AG04450 (cell line): ENCODE measurements at places on chromosomes 3 and 15.

GRCh38 chr15:76327191-76328105 is 9.1 kb upstream of the ISL2 start:
- DNase-seq: no peak

- no peak for DNase-seq
Observed at GRCh38 chr15:73952913-73953750, 26.9 kb downstream of the LOXL1 start.

GRCh38 chr3:194828926-194829325 is 143.2 kb downstream of the FAM43A start:
- DNase-seq: no peak

DNA sequence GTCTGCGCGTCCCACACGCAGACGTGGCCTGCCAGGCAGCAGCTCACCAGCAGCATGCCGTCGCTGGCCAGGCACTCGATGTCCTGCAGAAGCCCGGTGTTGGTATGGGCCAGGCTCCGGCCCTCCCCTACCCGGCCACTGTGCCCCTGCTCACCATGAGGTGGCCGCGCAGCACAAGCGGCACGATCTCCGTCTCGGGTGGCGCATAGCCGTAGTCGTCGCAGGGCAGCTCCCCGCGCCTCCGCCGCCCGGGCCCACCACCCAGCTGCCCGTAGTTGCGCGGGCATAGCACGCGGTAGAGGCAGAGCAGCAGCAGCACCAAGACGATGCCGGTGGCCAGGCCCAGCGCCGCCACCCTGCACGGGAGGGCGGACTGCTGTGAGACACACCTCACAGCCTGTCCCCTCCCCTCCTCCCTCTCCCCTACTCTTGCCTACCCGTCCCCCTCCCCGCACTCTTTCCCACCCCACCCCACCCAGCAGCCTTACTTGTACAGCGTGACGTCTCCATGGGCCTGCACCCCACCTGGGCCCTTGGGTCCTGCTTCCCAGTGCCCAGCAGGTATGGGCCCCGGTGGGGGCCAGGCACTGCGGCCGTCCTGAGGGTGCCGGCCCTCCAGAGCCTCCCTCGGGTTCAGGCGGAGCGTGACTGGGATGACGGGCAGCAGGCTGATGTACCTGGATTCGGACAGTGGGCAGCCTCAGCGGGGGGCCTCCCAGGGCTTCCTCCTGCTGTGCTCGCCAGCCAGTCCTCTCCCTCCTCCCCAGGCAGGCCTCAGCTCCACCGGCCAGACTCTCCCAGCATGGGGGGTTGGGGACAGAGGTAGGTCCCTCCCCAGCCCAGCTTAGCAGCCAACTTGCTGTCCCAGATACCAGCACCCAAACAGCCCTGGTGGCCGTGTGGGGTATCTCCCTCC is 37.6 kb downstream of the PTPN23 start:
- DNase-seq: no peak

DNA sequence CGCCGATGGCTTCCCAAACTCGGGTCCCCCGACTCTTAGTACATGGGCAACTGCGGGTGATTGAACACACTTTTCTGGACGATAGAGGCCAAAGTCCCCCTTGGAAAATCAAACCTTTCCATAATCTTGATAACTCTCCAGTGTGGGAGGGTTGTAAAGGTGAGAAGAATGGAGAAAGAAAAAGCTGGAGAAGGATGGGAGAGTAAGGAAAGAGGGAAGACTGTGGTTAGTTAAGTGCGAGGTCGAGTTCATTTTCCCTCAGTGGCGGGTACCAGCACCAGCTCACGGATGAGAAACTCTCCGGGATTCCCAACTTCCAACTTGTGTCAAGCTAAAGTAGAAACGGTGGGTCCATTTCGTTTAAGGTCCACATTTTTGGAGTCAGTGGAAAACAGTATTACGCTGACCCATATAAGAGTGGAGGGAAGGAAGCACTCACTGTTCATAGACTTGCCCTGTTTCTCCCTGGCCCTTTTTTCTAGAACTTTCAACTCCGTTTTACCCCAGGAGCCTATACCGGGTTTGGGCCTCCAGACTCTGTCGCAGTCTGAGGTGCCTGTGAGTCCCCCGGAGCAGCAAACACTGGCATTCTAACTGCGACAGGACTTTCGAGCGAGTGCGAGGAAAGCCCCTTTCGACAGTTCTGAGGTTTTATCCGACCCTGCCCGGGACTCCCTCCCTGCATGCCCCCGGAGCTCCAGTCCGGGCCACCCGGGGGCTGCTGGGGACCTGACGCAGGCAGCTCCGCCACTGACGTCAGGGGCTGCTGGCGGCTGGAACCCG is 14.8 kb downstream of the ZIC1 start:
- DNase-seq: no peak

GRCh38 chr3:120909602-120909878 is 1.5 kb downstream of the STXBP5L start:
- DNase-seq: no peak

- no peak for DNase-seq
Observed at GRCh38 chr3:133706033-133706432, 40.2 kb upstream of the TF start.

DNA sequence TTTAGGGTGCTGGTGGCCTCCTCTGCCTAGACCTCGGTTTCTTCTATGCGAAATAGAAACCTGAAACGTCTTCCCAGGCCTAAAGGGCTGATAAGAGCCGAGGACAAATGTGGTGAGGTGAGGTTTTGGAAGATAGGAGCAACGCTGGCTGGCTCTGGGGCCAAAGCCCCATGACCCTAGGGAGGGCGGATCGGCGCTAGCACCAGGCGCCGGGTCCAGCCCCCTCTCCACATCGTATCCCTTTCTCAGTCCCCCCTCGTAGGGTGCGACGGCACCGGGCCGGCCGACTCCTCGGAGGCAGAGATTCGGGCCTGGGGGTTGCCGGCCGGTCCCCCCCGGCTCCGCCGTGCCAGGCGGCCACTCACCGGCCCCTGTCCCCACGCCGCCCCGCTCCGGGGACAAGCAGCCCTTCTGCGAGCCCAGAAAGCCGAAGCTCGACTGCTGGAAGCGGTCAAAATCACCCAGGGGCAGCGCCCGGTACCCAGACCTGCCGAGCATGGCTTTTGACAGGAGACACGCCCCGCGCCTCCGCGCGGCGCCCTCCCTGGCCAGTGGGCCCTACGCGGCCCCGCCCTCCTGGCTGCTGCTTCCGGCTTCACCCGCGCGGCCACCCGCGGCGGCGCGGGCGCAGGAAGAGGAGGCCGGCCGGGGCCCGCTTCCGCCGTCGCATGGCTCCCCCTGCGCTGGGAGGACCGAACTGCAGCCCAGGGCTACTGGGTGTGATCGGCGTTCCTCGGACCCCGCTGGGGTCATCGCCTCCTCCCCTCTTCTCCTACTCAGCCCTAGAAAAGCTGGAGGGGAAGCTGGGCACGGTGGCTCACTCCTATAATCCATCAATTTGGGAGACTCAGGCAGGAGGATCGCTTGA is at the start of gene STOML1:
STOML1 (minus strand) TSS at position 570 of the 868 bp plus-strand sequence; CDS start at position 498, 72 bp downstream.
- peak; percentile 72 for DNase-seq

DNA sequence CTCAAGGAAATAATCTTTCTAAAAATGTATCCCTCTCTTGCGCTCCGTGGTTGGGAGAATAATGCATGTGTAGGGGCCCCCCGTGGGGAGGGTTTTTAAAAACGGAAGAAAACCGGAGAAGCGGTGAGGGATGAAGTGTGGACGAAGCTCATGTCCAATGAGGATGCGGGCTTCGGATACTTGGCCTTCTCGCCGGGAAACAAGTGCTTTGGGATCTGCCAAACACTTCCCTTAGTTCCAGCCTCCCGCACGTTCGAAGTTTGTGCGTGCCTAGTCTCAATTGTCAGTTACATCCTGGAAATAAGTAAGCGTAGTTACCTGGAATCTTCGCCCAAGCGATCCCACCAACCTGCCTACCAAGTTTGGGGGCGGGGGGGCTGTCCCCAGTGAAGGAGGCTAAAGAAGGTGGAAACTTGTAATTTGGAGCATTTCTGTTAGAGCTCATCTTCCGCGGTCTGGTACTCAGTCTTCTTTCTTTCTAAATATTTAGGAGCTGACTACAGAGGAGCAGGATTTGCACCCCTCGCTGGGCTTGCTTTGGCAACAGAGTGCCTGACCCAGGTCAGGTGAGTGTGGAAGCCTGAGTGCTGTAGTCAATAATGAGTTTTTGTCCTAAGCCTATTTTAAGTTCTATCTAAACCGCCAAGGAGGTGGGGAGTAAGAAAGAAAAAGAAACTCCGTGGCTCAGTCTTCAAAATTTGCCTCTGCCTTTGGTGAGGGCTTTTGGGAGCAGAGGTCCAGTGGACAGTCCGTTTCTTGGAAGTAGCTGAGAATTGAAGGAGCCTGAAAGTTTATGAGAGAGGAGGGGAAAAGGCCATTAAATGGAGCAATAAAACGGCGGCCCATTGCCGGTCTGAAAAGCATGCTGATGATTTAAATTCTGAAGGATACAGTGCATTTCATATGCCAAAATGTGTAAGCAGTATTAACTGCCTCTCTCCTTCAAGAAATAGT is 1.1 kb downstream of the ITPR1 start:
- DNase-seq: no peak

GRCh38 chr15:69782139-69782658 is 315.5 kb downstream of the TLE3 start:
- DNase-seq: no peak

- DNase-seq: no peak
Observed at GRCh38 chr3:174859756-174860155, 622 bp downstream of the NAALADL2 start.

GRCh38 chr3:172713316-172713715 is 2.4 kb upstream of the NCEH1 start:
- DNase-seq: no peak

DNA sequence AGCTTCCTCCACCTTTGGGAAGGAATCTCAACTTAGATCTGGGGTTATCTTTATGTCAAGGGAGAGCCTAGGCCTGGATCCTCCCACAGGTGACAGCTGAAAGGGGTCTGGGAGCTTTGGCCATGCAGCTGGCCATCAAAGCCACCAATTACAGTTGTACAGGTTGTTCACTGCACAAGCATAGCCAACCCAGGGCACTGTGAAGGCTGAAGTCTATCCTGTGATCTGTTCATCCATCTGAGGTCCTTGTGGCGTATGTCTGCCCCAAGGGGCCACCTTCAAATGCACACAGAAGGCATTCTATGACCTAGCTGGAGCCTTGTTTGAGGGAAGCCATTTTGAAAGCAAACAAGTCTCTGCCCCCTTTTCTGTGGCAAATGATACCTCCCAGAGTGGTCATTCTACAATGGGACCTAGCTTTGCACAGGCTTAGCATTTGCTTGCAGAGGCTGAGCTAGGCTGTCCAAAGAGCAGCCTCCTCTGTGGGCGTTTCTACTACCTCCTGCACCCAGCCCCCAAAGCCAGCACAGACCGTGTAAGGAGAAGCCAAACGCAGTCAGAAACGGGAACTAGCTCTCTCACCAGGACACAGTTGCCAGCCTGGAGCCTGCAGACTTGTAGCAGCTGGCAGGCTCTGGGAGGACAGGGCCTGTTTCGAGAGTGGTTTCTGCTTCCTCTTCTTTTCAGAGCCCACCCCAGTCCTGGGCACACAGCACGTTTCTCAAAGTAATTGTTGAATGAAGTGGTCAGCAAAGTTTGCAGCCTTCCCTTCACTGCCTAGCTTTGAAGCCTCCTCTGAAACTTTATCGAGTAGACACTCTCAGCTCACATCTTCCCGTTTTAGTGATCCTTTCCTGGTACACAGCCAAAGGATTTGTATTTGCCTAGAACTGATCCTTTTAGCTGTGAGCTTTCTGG is 157.3 kb upstream of the SMAD3 start:
- no peak for DNase-seq

GRCh38 chr3:62095756-62096155 is 277.6 kb downstream of the FEZF2 start:
- DNase-seq: no peak

DNA sequence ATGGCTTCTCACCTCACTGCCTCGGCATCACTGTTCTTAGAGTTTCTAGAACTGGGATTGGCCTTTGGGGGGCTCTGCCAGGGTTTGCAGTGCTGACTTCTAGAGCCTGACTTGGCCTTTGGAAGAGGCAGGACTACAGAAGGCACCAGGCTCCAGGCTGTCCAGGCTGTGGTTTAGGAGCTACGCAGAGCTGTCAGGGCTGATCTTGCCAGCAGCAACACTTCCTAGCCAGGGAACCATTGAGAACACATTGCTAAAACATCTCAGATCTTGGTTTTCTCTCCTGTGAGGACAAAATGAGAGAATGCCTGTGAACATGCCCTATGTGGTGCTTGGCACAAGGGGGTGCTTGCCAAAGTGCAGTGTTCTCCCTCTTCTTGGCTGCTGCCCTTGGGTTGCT is 34.6 kb upstream of the APEH start:
- no peak for DNase-seq

DNA sequence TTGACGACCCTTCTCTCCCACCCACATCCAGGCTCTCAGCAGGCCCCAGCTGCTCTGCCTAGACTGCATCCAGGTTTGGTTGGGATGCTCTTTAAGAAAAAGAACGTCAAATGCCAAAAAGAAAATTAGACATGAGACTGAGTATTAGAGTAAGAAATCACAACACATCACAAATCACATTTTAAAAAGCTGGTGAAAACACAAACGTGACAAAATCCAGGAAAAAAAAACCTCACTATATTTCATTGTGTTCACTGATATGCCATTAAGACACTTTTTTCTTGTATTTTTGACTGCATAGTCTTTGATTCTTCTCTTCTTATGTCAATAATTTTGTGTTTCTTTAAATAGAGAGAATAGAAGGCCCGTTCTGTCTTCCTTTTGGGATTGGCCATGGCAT is 243.7 kb downstream of the TLE3 start:
- DNase-seq: no peak
